Prostate gland (tissue), 2 donors: ENCODE measurements at places on chromosomes 5 and 9. TPM values are rescaled to one million over a fixed set of nuclear protein-coding genes. Genes with fewer than 3 reads are reported as not detected.

The ALDH1A1 gene
- 16.8 TPM for total RNA-seq

The SPOCK1 gene
- total RNA-seq, result 89.4 TPM

The SLC46A2 gene
- 0.80 TPM for total RNA-seq

The TIMD4 gene
- total RNA-seq, result 1.2 TPM

The RANBP17 gene
- 19.8 TPM for total RNA-seq

The DND1 gene
- 26.2 TPM for total RNA-seq

The GZMA gene
- total RNA-seq, result 0.36 TPM

The SLC36A3 gene
- 0.28 TPM for total RNA-seq

The SLIT3 gene
- total RNA-seq, result 8.3 TPM

The WDR38 gene
- not detected for total RNA-seq

The NOXA1 gene
- 17.1 TPM for total RNA-seq

The TMEM171 gene
- total RNA-seq, result not detected

The FYB1 gene
- 4.0 TPM for total RNA-seq

The ALDH1B1 gene
- 88.8 TPM for total RNA-seq

The ZNF618 gene
- 4.6 TPM for total RNA-seq

The IRX4 gene
- 30.0 TPM for total RNA-seq

The EHMT1 gene
- 81.3 TPM for total RNA-seq

The FBP2 gene
- total RNA-seq, result 2.0 TPM

The FKBP15 gene
- 25.7 TPM for total RNA-seq

The TLX3 gene
- total RNA-seq, result not detected

The CNTLN gene
- total RNA-seq, result 12.9 TPM

The C5orf34 gene
- total RNA-seq, result 4.5 TPM

The RAD17 gene
- total RNA-seq, result 28.8 TPM

The MEIKIN gene
- total RNA-seq, result 5.6 TPM

The SH3GL2 gene
- total RNA-seq, result 8.2 TPM

The PCDHA2 gene
- not detected for total RNA-seq

The SERF1B gene
- 61.5 TPM for total RNA-seq

The RBM27 gene
- total RNA-seq, result 20.9 TPM

The HACD4 gene
- 3.1 TPM for total RNA-seq

The DNAH5 gene
- 6.8 TPM for total RNA-seq

The CRB2 gene
- not detected for total RNA-seq

The SLC34A3 gene
- not detected for total RNA-seq

The PCA3 gene
- not detected for total RNA-seq

The ARSI gene
- 1.6 TPM for total RNA-seq

The INPP5E gene
- total RNA-seq, result 10.7 TPM

The DRD1 gene
- total RNA-seq, result 0.77 TPM

The ENTPD8 gene
- total RNA-seq, result 1.8 TPM

The CCL21 gene
- total RNA-seq, result 24.5 TPM

The NPR3 gene
- 23.9 TPM for total RNA-seq

The HMGCS1 gene
- 29.2 TPM for total RNA-seq

The TRIM32 gene
- 12.3 TPM for total RNA-seq

The ASS1 gene
- 228 TPM for total RNA-seq

The CDC23 gene
- total RNA-seq, result 14.7 TPM

The PCDHB10 gene
- total RNA-seq, result 3.5 TPM

The RPL12 gene
- 1,460 TPM for total RNA-seq

The SLC30A5 gene
- 72.2 TPM for total RNA-seq

The RANBP3L gene
- total RNA-seq, result 17.7 TPM

The ACSL6 gene
- 7.9 TPM for total RNA-seq
